Dorsolateral prefrontal cortex (tissue), 122 donors: ENCODE measurements at places on chromosomes 1 and 21. TPM values are rescaled to one million over a fixed set of nuclear protein-coding genes. Genes with fewer than 3 reads are reported as not detected.

- no peak for DNase-seq
These were observed 117.7 kb upstream of the C1orf174 start for GRCh38 chr1:4017636-4018365.

- no peak for DNase-seq
These were observed 93.1 kb downstream of the RGL1 start for GRCh38 chr1:183898001-183898396.

GRCh38 chr21:27132266-27132665 is 165.4 kb upstream of the ADAMTS5 start:
- no peak for DNase-seq

The INAVA gene
- 3.3 TPM for total RNA-seq

GRCh38 chr21:45288441-45288841 is 746 bp upstream of the POFUT2 start:
- DNase-seq, result no peak

The TIE1 gene
- 13.0 TPM for total RNA-seq

The TMPRSS15 gene
- total RNA-seq, result not detected

DNA sequence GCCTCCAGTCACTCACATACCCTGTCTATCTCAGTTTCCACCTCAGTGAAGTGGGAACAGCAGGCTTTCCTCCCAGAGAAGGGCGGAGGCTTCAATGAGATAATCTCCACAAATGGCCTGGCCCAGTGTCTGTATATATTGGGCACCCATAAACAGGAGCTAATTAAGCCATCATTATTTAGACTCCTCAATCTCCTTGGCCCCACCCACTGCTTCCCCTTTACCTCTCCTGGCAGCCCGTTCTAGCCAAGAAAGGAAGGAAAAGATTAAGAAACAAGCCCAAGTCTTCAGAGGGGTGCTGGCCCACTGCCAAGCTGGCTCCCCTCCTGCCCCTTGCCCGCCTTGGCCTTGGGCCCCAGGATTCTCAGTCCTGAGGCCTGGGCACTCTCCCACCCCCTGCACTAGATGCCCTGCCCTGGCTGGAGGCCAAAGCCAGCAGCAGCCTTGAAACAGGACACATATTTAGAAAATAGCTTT is 15.9 kb upstream of the EPB41 start:
- no peak for DNase-seq

GRCh38 chr1:168081373-168082007 is 55.2 kb downstream of the GPR161 start:
- no peak for DNase-seq

The AQP10 gene
- not detected for total RNA-seq

The CENPL gene
- 5.1 TPM for total RNA-seq

- no peak for DNase-seq
These were observed 13.6 kb downstream of the LRRC42 start for GRCh38 chr1:53959664-53960250.

The GPR52 gene
- total RNA-seq, result 6.0 TPM

DNA sequence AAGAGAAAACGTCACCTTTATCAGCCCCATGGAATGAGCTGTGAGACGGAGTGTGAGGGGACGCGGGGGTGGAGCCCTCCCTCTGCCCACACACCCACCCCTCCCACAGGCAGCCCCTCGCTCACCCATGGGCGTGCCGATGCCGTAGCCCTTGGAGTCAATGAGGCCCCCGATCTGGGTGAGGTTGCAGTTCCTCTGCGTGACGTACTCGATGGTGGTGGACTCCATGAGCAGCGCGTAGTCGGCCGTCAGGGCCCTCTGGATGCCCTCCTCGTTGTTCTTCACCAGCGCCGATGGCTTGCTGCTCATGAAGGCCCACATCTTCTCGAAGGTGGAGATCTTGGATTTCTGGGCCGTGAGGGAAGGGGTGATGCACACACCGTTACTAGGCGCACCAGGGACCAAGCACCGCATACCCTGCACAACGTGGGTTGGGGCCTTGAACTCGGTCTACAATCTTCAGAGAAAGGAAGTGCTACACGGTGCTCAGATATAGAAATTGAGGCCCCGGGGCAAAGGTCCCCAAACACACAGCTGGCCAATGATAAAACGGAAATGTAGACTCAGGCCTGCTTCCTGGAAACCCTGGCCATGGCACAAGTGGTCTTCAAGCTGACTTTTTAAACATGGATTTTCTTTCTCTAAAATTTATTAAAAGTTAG is 228.2 kb downstream of the GRIK3 start:
- DNase-seq, result no peak

GRCh38 chr1:111334169-111334568 is 43.5 kb downstream of the CHIA start:
- DNase-seq, result no peak

DNA sequence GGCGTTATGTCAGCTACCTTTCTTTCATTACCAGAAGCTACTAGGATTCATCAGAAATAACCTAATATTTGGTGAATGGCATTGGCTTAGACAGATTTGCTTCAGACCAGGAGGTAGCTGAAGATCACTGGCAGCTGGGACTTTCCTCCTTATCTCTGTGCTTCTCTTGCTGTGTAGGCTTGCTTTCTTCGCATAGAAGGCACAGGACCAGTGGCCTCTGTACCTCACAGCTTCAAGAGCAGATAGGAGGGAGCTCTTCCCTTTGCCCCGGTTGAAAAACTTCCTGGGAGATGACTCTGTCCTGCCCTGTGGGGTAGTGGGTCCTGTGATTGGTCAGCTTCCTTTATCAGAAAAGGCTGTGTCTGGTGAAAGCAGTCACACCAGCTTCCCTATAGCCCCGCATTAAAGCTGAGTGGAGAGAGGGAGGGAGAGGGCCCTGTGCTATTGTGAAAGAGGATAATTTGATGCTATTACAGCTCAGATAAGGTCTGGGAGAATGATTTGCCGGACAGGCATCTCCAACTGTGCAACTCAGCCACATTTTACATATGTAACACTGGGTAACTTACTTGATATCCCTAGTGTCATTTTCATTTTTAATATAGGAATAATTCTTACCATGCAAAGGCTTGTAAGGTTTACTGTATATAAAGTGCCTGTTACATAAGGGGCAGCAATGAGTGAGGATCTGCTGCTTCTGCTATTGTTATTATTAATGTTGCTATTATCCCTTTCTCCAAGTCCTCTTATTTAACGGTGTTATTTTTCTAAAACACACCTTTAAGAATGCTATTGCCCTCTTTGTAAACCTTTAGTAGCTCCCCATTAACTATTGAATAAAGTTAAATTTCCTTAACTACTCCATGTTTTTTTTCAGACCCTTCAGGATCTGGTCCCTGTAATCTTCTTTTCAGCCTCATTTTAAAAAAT is 31.6 kb downstream of the OSBPL9 start:
- DNase-seq, result no peak

- no peak for DNase-seq
These were observed 18.5 kb upstream of the EPHA2 start for GRCh38 chr1:16174261-16174868.

DNA sequence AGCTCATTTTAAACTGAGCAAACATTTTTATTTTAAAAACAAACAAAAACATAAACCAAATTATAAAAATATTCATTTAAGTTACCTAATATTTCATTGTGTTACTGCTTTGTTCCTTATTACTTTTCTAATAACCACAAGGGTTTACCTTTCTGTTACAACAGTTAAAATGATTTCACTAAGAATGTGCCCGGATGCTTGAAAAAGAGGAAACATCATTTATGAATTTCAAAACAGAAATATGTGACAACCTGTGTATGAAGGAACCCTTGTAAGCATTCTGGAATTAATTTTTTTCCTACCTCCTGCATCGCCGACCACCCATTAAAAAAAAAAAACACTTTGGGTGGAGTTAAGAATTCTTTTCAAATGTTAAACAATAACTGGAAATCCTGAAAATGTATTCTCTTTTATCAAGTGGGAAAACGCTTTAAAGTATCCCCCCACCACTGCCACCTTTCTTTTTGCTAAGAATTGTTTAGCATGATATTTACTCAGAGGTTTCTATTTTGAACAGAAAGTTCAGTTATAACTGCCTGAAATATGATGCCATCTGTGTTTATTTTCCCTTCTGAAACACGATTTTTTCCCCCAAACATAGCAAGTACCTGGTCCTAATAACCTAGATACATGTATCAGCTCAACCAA is 9.1 kb downstream of the CYYR1 start:
- DNase-seq, result no peak

DNA sequence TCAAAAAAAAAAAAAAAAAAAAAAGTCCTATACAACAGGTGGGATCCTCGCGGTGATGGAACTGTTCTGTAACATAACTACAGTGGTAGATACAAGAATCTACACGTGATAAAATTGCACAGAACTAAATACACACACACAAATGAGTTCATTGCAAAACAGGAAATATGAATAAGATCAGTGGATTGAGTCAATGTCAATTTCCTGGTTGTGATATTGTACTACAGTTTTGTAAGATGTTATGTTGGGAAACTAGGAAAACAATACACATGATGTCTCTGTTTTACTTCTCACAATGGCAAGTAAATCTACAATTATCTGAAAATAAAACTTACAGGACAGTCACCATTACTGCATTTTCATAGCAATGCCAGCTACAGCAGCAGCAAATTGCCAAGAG is 59.8 kb downstream of the ITGB3BP start:
- no peak for DNase-seq

- DNase-seq, result no peak
These were observed 73.4 kb downstream of the ST6GALNAC3 start for GRCh38 chr1:76147917-76148316.

The PPIAL4G gene
- 0.38 TPM for total RNA-seq

The TSPEAR gene
- 0.33 TPM for total RNA-seq

DNA sequence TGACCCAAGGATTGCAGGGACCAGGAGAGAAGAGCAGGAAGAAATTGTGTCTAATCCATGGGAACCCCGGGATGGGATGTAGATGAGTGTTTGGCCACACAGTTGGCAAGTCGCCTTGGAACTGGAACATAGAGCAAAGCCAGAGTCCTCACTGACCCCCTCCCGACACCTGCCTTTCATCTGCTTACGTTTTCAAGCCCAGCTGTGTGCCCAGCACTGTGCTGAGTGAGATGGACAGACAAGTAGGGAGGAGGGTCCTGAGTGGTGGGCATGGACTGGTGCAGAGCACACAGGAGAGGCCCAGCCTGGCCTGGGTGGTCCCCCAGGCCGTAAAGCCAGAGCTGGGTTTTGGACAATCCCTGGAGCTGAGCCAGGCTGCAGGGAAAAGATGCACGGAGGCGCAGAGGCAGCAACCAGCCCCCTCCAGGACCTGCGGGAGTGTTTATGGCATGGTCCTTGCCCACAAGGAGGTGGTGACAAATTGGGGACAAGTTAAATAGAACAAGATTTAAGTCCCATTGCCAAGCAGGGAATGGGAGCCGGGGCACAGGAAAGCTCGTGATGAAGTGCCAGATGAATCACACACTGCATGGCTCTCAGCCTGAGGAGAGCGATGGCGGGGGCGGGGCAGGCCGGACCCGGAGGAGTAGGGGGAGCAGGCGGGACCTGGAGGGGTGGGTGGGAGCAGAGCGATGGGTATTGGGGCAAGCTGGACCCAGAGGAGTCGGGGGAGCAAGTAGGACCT is 157.8 kb upstream of the VAMP3 start:
- no peak for DNase-seq

The AVPR1B gene
- not detected for total RNA-seq

The FTCD gene
- 29.7 TPM for total RNA-seq

GRCh38 chr1:39063775-39064174 is 37.6 kb downstream of the NDUFS5 start:
- DNase-seq, result no peak

The TIMM17A gene
- 66.1 TPM for total RNA-seq

DNA sequence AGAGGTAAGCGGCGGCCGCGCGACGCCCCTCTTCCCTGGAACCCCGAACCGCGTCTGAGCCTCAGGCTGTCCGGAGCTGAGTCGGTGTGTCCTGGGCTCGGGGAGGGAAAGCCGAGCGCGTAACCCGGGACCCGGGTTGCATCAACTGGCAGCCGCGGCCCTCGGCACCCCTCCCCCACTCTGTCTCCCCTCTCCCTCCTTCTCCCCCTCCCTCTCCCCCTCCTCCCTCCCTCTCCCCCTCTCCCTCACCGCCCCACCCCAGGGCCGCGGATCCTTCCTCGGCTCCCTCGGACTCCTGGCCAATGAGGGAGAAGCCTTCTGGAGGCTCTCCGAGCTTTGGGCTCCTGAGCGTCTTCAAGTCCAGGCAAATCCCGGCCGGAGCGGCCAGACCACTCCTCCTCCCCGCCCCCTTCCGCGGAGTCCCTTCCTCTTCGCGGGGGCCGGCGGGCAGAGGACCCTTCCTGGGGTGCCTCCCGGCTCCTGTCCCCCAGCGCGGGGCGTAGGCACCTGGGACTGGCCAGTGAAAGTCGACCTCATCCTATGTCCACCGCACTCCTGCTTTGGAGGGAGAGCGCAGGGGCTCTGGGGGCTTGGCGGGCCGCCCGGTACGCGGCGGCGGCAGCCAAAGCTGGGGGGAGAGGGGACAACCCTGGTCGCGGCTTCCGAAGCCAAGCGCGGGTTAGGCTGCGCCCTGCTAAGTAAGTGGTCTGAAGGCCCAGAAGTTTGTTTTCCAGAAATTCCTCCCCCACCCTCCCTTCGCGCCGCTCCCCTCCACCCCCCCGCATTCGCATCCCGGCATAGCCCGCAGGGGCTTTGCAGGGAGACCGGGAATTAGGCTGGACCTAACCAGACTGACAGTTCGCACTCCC is 850 bp downstream of the SESN2 start:
- no peak for DNase-seq

The SWT1 gene
- 10.4 TPM for total RNA-seq

DNA sequence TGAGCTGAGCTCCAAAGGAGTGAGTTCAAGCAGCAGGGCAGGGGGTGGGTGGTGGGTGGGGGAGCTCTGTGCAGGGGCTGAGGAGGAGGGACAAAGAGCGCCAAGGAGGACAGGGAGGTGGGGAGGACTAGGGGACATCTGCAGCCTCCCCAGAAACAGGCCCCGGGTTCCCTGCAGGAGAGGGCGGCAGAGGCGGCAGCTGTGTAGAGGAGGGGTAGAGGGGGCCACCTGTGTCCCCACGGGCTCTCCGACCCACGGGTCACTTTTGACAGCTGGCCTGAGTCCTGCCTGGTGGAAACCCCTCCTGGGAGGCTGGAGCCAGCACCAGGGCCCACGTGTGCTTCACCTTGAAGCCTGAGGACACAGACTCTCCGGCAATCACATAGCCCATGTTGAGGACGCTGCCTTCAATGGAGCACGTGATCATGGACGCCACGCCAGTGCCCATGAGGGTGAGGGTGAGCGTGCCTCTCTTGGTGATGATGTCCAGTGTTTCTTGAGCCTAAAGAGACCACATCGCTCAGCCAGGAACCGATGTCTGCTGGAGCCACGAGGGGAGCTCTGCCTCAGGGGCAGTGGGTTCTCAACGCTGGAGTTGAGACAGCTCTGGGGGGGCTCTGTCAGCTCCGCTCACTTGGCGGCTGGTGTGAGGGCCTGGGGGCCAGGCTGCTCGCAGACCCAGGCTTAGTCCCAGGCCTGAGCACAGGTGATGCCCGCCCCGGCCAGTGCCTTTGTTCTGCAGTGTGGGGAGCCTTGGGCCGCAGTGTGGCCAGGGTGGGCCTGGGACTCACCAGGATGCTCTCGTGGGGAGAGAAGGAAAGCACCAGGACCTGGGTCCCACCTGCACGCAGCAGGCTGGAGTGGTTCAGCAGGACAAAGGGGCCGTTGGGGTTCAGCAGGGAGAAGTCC is 6.6 kb upstream of the TMEM52 start:
- DNase-seq, result no peak

The SERPINC1 gene
- total RNA-seq, result not detected

The SPRR1A gene
- not detected for total RNA-seq

- no peak for DNase-seq
These were observed 175.6 kb downstream of the SIPA1L2 start for GRCh38 chr1:232454227-232454886.
